Stimulated activated CD8-positive, alpha-beta memory T cell treated with anti-CD3 and anti-CD28 coated beads, Interleukin-7, amount 100 ng/mL, for 4 hours (primary cell): ENCODE measurements at places on chromosomes 7 and 10.

DNA sequence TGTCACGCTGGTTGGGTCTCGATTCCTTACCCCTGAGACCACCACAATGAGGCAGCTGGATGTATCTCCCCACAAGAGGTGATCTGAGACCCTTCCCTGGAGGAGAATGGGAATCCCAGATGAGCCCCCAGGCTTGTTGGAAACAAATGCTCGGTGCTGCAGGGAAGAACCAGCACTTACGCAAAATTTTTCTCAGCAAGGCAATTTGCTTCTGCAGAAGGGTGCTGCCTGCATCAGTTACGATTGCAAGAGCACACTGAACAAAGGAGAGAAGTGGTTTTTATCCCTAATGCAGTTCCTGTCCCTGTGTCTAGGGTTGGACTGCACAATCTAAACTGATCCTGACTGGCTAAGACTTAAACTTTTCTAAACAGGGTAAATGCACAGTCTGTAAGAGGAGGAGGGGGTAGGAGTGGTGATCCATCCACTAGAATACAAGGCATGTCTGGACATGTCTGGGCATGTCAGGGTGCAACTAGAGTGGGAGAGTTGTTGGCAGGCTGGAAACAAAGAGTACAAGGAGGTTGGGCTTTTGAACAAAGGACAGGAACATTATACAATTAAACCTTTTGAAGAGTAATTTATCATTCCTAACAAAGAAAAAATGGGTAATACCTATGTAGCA lies 114.9 kb upstream of the FAM3C start:
- no peak for DNase-seq

- no peak for DNase-seq
Measured at GRCh38 chr7:118152654-118153053, 31.3 kb upstream of the LSM8 start.

DNA sequence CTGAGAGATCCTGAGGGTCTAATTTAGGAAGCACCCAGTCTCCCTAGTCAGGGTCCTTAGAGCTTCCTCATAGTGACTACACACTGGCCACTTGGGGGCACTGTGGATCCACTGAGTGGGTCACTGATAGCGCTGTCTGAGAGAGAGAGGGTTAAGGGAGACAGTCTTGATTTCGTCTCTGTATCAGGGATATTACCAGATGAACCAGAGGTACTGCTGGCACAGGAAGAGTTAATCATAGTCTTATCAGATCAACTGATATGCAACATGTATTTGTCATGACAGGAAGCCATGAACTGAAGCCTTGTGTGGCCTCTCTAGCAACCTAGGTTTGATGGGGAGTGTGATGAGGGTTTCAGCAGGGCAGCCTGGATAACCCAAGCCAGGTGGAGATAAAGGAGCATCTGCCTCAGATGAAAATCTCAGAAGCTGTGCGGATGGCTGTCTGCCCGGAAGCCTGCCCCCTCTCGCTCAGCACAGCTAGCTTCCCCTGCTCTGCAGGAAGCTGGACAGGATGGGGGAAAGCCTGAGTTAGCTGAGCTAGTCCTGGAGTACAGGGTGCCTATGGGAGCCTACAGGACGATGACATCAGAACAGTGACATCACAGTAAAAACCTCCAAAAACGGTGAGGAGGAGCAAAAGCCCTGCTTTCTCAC lies 214.0 kb upstream of the PRSS1 start:
- DNase-seq, result peak; percentile 46

- no peak for DNase-seq
Measured at GRCh38 chr7:116423499-116423898, 76.0 kb upstream of the CAV2 start.

GRCh38 chr10:68861253-68861652 lies 33.9 kb downstream of the STOX1 start:
- no peak for DNase-seq

DNA sequence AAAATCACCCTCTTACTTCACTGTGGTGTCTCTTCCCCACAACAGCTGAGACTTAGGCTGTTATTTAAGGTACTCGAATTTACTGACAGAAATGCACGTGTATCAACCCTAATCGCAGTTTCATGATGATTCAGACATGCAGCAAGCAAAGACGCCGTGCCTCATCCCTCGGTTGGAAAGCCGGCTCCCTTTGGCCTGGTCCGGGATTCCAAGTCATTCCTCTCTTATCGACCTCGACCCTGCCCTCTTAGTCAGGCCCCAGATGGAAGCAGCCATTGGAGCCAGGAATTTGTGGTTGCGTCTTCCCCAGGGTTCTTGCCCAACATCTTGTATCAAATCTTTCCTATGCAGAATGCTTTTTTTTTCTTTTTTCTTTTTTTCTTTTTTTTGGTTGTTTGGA lies 229.5 kb downstream of the GATA3 start:
- no peak for DNase-seq

DNA sequence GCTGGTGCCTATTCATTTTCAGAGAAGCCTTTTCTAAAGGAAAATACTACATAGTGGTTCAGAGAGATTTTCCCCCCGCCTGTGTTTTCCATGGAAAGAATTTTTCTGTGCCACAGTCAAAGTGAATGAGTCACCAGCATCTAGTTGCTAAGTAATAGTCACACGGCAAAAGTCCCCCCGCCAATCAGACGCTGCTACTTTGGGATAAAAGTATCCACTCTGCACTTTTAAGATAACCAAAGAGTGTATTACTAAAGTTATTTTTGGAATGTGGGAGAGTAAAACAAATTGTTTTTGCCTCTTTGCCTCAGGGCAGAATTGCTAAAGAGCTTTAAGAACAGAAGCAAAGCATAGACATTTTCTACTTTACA lies 23.5 kb downstream of the ABLIM1 start:
- no peak for DNase-seq

GRCh38 chr7:128876978-128877755 lies 14.5 kb downstream of the ATP6V1F start:
- DNase-seq, result no peak

GRCh38 chr7:327991-328702 lies 38.2 kb downstream of the FOXL3 start:
- no peak for DNase-seq

DNA sequence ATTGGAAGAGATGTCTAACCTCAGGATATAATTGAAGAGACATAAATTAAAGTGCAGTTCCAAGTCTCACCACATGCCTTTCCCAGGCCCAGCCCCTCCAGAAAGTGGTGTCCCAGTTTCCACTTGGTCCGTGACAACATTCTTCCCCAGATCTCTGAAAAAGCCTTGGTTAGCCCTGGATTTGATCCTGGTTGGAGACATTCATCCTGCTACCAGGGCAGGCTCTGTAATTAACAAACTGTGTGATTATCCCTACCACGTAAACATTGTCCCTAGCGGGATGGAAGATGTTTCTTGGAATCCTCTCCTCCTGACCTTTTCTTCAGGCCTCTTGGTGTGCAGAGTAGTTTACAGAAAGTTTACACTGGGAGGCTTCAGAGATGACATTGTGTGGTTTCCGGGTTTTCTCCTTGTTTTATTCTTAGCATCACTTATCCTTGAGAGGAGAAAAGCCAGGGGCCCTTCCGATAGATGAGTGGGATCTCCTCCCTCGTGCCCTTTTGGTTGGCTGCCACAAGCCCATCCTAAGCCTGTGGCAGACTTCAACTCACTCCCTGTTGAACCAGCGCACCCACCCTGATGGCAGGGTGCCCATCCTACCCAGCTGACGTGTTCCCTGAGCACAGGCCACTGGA lies 83.8 kb downstream of the COL13A1 start:
- DNase-seq, result no peak

GRCh38 chr7:19210893-19211413 lies 65.7 kb upstream of the FERD3L start:
- no peak for DNase-seq

DNA sequence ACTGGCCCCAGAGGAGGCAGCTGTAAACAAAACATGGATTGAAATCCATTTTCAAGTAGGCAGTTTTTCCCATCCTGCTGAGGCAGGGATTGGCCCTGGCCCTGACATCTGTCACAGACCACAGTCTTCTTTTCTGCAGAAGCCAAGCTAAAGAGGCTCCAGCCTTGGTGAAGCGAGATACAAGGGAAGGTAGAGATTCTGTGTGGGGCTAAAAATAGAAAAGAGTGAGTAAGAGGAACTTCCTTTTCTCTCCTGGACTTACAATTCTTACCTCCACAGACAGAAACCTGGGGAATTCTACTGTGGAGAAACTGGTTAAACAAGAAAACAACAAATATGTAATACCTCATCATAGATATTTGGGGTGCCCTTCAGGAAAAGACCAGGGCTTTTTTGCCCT lies 624.8 kb upstream of the FZD8 start:
- DNase-seq, result no peak

GRCh38 chr10:46237815-46238510 lies 48.8 kb upstream of the ANTXRL start:
- no peak for DNase-seq
